ENCODE measurements at places on chromosomes 3 and 15.
A peak's percentile ranks its signal among the peaks of the same experiment; 100 is the strongest.

DNA sequence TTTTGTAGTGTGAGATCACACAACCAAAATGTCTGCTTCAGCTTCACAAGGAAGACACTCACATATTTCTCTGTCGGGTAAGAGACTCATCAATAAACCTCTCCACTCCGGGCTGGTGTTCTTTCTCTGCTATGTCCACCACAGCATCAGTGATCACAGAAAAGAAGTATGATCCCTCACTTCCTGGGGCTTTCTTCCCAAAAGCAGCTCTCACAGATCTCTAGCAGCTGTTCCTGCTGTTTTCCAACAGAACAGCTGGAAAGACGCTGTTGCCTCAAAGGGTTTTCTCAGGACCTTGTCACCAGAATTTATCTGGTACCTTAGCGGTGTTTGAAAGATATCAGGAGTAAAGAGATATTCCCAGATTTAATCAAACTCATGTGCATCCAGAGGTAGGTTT lies 46.4 kb downstream of the GATM start:
- DNase-seq, result peak; percentile 10

- DNase-seq, result no peak
These were observed 3.0 kb upstream of the TLE3 start for GRCh38 chr15:70100474-70101341.

GRCh38 chr3:134149286-134149685 lies 101.4 kb downstream of the RYK start:
- DNase-seq, result peak; percentile 24

GRCh38 chr3:58287354-58287753 lies 18.7 kb upstream of the RPP14 start:
- no peak for DNase-seq

GRCh38 chr3:190644035-190644434 lies 130.2 kb downstream of the IL1RAP start:
- DNase-seq, result no peak

DNA sequence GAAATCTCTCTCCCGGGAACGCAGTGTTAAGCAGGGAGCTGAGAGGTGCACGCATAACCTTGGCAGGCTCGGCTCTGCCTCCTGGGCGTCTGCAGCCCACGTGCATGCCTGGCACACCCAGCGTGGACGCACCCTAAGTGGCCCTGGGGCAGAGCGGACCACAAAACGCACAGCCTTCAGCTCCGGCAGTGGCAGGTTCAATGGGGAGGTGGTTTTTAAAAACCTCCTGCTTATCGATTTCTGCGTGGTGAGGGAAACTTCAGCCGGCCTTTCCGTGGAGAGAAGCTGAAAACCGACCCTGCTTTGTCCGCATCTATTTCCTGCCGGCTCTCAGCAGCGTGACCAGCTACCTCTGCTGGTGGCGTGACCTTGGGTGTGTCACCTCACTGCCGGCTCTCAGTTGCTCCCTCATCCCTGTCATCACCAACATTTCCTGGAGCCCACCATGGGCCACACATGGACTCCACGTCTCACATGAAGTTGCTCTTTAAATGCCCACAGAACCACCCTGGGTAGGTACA lies 134.8 kb upstream of the MEF2A start:
- no peak for DNase-seq

GRCh38 chr3:100981164-100981911 lies 11.9 kb downstream of the ABI3BP start:
- DNase-seq, result no peak

- DNase-seq, result peak; percentile 70
These were observed 26.4 kb downstream of the TYRO3 start for GRCh38 chr15:41585127-41586047.

DNA sequence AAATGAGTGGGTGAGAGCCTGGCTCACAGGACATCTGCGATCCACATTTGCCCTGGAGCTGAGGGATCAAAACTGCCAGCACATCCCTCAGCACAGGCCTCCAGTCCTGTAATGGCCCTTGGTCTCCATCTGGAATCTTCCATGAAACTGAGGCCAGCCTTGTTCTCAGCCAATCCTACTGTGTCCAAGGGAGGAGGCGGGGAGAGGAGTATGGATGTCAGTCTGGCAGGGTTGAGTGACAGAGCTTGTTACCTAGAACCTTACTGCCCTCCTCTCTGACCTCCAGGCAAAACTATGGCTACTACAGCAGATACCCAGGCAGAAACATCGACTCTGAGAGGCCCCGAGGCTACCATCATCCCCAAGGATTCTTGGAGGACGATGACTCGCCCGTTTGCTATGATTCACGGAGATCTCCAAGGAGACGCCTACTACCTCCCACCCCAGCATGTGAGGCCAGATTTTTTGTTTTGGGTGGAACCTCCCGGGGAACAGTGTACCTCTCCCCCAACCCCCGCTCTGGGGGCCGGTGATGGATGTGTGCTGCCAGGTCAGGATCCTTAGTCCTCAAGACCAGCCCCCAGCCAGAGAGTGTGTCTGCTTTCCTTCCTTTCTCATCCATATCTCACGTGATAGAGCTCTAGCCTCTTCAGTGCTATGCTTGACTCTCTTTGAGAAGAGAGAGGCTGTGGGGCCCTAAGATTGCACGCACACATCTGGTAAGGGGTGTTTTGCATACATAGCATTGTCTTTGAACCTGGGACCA lies 41.3 kb downstream of the CHDH start:
- peak; percentile 92 for DNase-seq

- DNase-seq, result no peak
These were observed 32.4 kb upstream of the PLSCR2 start for GRCh38 chr3:146501752-146502151.

- no peak for DNase-seq
These were observed 4.5 kb downstream of the LRIG1 start for GRCh38 chr3:66496301-66496700.

DNA sequence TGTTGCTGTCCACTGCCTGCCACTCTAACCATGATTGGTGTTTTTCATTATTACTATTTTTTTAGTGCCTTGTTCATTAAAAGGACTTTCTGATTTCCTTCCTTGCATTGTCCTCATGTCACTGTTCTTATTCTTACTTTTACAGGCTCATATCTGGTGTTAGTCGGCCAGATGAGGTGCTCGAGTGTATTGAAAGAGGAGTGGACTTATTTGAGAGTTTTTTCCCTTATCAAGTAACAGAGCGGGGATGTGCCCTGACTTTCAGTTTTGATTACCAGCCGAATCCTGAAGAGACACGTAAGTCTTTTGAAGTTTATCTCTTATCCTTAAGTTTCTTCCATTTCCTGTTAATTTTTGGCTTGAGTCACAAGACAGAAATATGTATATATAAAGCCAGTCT lies 23.2 kb downstream of the QTRT2 start:
- DNase-seq, result no peak

- no peak for DNase-seq
These were observed 680 bp downstream of the IFT122 start for GRCh38 chr3:129440618-129441190.

GRCh38 chr15:69217381-69217780 lies 56.9 kb downstream of the GLCE start:
- DNase-seq, result no peak

DNA sequence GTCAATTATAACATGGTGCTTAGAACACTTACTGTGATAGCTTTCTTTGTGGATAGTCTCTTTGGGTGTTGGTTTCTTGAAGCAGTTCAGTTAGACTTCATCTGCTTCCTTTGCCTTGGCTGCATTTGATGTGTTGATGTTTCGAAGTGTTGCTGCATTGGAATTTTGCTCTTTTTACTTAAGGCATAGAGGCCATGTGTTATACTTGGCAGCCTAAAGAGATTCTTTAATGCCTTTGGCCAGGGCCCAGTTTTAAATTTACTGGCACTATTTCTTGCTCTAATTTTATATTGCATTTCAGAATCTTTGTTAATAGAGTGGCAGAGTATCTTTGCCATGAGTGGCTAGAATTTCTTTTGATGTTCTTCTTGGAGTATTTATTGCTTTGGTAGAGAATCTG lies 21.2 kb downstream of the NR1D2 start:
- no peak for DNase-seq

- no peak for DNase-seq
These were observed 11.6 kb downstream of the RPL15 start for GRCh38 chr3:23928524-23928923.

DNA sequence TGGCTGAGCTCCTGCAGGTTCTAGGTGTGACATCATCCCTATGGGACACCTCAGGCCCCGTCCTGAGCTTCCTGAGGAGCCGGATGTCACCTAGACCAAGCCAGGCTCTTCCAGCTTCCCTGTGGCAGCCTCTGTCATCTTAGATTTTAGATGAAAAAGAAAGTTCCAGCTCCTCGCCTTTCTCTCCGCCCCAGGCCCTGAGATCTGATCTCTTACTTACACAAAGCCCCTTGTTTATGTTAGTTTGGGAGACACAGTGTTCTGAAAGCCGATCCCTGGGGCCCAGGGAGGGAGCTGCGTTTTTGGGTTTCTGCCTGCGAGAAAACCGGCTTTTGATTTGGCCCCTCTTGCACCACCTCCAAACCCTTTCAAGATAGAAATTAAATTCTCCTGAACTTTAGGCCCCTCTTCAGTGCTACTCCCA lies 40.2 kb upstream of the FAM107A start:
- DNase-seq, result no peak
